Nephron progenitor cell (in vitro differentiated cells): ENCODE measurements at places on chromosomes 13 and 19.

- no peak for DNase-seq
These were observed 3.4 kb downstream of the TMEM145 start for GRCh38 chr19:42316223-42317211.

- no peak for DNase-seq
These were observed 257.8 kb downstream of the ENOX1 start for GRCh38 chr13:43528992-43529391.

GRCh38 chr13:79407349-79407979 is 1.4 kb upstream of the RBM26 start:
- DNase-seq = no peak

DNA sequence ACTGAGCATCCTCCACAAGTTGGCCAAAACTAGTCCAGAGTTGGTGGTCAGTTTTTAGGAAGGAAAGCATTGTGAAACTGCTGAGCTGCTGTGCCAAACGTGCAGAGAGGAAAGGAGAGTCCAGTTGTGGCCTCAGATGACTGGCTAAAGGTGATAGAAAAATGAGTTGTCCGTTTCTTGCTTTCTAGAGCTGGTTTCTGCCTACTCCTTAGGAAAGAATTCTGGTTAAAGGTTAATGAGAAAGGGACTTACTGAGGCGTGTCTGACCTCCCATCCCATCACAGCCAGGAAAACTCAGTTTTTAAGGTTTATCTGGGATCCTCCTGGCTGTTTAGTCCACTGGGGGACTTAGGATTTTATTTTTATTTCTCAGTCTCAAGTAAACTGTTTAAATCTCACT is 1186.3 kb downstream of the UQCRFS1 start:
- no peak for DNase-seq

DNA sequence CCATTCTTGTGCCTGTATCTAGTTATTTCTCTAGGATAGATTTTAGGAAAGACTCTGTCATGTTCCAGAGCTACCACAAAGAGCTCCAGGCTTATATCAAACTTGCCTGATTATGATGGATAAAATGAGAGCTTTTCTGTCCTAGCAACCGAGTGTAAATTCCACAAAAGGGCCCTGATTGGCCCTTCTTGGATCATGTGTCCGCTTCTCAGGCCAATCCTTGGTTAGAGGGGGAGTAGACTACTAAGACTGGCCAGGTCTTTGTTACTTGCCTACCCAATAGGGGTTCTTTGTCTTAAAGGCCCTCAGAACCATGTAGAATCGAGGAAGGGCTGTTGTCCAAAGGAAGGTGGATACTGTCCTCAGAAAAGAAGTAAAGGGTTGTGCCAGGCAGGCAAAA is 2.4 kb downstream of the DHX34 start:
- no peak for DNase-seq

- no peak for DNase-seq
These were observed 72.8 kb downstream of the CCDC70 start for GRCh38 chr13:51934461-51935087.

DNA sequence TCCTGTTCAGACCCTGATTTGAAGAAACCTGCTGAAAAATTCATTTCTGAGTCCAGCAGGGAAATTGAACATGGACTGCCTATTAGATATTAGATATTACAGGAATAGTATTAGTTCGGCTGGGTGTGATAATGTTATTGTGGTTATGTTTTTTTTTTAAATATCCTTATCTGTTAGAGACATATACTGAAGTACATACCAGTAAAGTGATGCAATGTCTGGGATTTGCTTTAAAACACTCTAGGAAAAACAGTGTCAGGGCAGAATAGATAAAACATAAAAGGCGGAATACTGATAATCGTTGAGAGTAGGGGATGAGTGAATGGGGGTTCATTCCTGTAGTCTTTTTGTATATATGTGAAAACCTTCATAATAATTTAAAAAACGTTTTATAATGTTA is 28.7 kb upstream of the AMER2 start:
- DNase-seq = no peak

DNA sequence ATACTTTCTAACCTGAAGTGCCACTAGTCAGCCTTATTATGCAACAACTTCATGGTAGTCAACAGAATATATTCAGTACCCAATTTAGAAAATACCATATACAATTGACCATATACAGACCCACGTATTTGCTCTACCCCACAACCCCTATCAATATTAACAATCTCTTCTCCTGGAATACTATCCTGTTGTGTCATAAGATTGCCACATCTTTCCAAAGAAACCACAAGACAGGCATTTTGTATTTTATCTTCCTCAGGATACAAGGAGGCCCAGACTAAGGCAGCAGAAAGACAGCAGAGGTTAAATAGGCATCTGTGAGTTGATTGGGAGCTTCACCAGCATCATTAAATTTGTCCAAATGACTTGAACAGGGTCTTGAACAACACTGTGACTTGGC is 4.5 kb downstream of the SPART start:
- no peak for DNase-seq

GRCh38 chr13:21516805-21517204 is 57.7 kb upstream of the ZDHHC20 start:
- no peak for DNase-seq

GRCh38 chr13:91356919-91357612 is 9.6 kb downstream of the MIR17HG start:
- no peak for DNase-seq

DNA sequence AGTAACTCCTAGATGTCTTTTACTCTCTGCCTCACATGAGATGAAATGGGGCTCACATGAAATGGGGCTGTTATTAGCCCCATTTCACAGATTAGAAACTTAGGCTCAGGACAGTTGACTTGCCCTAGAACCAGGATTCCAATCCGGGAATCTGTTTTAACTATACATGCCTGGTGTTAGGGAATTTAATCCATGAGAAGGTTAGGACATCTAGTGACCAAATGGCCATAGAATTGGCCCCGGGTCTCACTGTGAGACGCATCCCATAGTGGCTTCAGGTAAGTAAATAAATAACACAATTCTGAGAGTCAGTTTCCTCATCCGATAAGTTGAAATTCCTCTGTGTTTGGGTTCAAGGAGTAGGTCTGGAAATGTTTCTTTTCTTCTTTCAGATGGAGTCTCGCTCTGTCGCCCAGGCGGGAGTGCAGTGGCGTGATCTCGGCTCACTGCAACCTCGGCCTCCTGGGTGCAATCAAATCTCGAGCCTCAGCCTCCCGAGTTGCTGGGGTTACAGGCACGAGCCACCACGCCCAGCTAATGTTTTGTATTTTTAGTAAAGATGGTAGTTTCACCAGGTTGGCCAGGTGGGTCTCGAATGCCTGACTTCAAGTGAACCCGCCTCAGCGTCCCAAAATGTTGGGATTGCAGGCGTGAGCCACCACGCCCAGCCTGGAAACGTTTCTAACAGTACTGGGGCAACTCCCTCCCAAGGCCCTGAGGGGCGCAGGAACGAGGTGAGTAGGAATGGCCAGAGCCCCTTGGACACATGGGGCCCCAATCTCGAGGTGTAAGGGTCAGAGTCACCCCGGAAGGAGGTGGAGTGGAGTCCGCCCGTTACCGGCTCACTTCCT is 1.2 kb upstream of the ZNF574 start:
- DNase-seq = no peak

DNA sequence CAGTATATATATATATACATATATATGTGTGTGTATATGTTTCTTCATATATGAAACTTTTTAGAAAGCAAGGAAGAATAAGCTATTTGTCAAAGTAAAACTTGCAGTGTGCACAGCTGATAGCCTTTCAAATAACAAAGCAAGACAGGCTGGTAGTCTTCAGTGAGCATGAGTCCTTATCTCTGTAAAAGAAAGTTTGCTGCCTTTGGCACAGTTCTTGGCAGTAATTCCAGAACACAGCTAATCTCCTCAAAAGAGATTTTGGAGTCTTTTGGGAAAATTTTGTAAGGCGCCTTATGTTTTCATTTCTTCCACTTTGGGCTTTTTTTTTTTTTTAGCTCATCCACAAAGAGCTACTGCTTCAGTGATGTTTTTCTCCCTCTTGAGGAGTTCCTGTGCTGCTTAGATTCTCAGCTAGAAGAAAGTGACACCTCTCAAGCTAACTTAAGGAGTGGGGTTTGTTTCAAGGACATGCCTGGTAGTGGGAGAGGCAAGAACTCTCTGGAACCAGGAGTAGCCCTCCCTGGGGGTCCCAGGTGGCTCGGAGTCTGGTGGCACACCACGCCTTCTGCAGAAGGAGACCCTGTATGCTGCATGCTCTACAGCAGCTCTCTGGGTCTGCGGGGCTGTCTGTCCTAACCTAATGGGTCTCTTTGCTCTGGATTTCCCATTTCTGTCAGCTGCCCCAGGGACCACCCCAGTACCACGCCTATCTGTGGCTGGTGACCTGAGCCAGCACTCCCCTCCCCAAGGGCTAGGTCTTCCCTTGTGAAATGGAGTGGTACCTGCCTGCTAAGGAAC is 58.8 kb downstream of the TNFRSF19 start:
- no peak for DNase-seq

DNA sequence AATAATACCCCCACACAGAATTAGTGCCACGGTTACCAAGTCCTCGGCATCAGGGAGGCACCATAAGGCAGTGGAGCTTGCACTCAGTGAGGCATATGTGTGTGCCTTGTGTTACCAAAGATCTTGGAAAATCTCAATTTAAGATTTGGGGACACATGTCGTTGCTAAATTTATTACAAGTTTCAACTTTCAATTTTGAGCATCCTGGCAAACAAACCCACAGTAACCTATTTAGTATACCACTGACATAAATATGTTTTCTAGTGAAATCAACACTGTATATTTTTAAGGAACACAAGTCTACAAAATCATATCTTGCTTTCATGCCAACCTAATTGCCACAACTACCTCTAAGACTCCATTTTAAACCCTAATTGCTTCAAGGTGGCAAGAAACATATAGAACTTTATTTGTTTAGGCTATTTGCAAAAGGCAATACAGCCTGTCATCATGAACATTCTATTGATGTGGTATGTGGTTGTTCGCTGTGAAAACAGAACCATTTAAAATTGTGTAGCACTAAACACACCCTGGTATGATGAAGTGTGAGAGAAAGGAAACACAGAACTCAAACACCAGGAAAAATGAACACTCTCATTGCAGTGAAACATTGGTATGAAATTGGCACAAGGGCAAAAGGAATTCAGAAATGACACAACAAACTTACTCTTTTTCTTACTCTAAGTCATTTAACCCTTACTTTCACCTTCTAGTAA is 531.1 kb downstream of the IRS2 start:
- no peak for DNase-seq

- DNase-seq = peak; percentile 42
These were observed 6.7 kb downstream of the KHSRP start for GRCh38 chr19:6417713-6418561.

- peak; percentile 26 for DNase-seq
These were observed 215.2 kb downstream of the NBEA start for GRCh38 chr13:35157143-35157755.

DNA sequence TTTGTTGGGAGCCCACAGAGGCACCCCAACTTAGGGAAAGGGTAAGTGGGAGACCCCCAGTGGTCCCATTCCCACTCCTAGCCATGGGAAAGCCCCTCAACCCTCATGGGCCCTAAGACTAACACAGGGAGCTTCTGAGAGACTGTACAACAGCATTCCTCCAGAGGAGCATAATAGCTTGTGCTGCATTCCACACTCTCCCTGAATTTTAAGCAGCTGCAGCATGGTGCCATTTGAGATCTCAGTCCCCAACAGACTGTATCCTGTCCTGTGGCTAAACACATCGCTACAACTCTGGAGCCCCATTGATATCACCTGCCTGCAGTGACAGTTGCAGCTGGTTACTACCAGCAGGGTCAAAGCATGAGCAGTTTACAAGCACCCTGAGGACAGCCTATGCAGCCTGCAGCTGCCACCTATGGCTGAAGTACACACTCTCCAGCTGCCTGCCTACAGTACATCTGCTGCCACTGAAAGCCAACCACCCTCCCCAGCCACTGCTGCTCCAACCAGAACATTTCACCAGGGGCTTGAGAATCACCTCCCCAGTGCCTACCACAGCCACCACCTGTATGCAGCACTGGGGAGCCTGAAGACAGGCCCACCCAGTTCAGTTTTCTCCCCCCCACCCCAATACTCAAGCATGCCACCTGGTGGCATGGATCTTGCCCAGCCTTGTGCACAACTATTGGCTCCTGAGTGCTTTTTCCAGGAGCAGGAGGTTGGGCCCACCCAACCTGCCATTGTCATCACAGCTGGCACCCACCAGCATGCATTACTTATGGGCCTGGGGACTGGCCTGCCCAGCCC is 557.3 kb downstream of the GPC5 start:
- no peak for DNase-seq

- DNase-seq = no peak
These were observed 44.9 kb upstream of the DCUN1D2 start for GRCh38 chr13:113535381-113535781.

- no peak for DNase-seq
These were observed 186.6 kb downstream of the ZNF536 start for GRCh38 chr19:30558793-30559192.

DNA sequence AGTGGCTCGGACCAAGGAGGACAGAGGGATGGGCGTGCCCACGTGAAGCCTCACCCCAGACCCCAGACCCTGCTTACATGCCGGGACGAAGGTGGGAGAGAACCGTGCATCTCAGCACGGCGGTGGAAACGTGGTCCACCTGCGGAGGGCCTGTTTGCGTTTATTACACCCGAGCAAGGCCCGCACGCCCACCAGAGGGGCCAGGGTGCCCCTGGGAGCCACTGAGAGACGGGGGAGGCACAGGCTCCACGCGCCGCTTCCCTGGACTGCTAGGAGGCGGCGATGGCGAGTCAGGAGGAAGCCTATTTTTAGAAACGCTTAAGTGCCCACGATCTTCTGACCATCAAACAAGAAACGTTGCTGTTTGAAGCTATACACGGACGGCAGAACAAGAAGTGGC is 80.7 kb downstream of the ATP11A start:
- peak; percentile 45 for DNase-seq

GRCh38 chr19:54707962-54708361 is 16.3 kb upstream of the KIR3DL3 start:
- DNase-seq = no peak

DNA sequence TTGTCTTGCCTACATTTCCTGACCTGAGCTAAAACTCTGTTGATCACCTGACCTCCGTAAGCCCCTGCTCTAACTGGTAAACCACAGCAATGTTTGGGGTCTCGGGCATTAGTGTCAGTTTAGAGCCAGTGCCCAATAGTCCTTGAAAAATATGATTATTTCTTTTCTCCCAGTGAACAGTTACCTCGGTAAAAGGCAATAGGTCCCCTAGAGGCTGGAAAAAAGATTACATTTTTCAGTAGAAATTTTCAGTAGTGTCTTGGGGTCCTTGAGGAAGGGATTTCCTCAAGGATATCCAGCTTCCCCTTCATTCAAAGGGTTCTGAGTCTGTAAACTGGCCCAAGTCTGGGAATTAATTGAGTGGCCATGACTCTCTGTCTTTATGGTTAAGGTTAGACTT is 177.5 kb downstream of the SLC7A1 start:
- DNase-seq = no peak

GRCh38 chr19:56900573-56901097 is 60.1 kb upstream of the PEG3 start:
- no peak for DNase-seq

GRCh38 chr13:20590561-20590960 is 23.6 kb downstream of the IFT88 start:
- no peak for DNase-seq

- no peak for DNase-seq
These were observed 14.1 kb upstream of the ZFP14 start for GRCh38 chr19:36392916-36393673.
